Esophagus squamous epithelium (tissue), 5 donors: ENCODE measurements at places on chromosomes 6 and 20. TPM values are rescaled to one million over a fixed set of nuclear protein-coding genes. Genes with fewer than 3 reads are reported as not detected.

DNA sequence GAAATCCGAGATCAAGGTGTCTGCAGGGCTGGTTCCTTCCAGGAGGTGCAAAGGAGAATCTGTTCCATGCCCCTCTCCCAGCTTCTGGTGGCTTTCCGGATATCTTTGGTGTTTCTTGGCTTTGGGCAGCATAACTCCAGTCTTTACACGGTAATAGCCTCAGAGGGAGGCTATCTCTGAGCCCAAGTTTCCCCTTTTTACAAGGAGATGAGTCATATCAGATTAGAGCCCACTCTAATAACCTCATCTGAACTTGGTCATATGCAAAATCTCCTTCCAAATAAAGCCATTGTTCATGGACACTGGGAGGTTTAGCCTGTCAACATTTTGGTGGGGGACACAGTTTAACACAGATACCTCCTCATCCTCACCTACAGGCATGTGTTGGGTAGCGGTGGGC is 213.7 kb downstream of the ATXN1 start:
- no peak for DNase-seq

DNA sequence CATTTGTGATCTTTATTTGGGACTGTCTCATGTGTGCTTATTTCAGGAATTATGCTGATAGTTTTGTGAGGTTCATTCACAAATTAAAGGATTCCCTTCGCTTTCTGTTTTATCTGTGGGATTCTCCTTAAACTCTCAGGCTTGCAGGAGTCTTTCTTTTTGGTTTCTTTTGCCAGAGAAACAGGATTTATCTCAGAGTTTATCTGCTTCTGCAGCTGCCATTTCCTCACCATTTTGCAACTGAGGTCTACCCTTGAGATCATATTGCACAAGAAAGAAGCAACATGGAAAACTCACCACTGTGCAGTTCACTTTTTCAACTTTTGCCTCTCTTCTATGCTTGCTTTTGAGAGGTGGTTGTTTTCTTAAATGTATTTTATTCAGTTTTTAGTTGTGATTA is 201.0 kb downstream of the PRL start:
- no peak for DNase-seq

DNA sequence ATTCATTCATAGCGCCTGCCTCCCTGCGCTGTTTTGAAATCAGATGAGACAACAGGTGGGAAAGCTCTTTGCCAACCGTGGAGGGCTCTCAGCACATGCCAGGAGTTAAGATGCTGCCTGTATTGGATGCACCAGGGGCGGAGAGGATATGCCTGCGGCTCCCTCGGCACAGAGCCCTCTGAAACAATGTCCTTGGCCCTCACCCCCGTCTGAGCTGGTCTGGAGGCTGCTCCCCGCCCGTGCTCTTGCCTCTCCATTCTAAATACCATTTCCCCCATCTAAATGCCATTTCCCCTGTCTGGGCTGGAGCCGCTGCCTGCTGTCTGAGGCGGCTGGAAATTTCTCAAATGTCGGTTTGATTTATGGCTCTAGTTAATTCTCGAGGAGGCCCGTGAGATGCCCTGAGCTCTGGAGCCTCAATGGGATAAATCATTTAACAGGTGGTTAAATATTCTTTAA is 50.8 kb upstream of the MLN start:
- no peak for DNase-seq

- DNase-seq, result no peak
Observed at GRCh38 chr6:64220801-64221200, 585.2 kb downstream of the PHF3 start.

DNA sequence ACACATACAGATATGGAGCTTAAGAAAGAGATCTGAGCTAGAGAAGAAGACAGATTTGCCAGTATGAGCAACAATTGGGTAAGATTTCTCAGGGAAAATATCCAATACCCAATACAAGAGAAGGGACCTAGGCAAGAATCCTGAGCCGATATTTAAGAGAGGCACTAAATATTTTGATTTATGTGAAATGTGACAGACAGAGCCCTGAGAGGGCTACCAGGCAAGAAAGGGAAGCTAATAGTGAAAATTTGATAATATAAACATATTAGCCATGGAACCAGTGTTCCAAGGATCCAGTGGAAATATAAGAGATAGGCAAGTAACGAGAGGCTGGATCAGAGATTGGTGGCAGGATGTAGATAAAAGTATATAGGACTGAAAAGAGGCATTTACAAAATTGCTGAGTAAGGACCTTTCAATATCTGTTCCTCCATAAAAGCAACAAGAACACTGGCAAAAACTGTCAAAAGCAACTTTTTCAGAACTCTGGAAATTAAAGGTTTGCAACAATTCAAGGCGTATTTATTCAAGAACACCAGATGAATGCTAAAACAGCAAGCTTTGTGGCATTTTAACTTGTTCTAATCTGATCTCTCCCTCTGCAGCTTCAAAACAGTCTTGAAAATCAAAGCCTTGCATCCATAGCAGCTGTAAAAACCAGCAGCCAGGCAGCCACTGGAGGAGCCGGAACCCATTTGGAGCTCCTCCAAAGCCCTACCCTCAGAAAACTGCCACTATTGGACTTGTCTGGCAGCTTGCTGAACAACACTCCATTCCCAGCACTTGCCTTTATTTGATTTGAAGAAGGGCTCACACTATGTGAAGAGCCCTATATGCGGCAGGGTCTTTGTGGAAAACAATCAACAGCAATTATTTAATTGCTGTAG is 58.8 kb downstream of the REV3L start:
- no peak for DNase-seq

GRCh38 chr20:38748861-38749149 is 545 bp downstream of the ACTR5 start:
- no peak for DNase-seq

GRCh38 chr20:53980031-53980465 is 90.3 kb downstream of the BCAS1 start:
- no peak for DNase-seq

- no peak for DNase-seq
Observed at GRCh38 chr6:57303931-57304681, 13.3 kb upstream of the PRIM2 start.

DNA sequence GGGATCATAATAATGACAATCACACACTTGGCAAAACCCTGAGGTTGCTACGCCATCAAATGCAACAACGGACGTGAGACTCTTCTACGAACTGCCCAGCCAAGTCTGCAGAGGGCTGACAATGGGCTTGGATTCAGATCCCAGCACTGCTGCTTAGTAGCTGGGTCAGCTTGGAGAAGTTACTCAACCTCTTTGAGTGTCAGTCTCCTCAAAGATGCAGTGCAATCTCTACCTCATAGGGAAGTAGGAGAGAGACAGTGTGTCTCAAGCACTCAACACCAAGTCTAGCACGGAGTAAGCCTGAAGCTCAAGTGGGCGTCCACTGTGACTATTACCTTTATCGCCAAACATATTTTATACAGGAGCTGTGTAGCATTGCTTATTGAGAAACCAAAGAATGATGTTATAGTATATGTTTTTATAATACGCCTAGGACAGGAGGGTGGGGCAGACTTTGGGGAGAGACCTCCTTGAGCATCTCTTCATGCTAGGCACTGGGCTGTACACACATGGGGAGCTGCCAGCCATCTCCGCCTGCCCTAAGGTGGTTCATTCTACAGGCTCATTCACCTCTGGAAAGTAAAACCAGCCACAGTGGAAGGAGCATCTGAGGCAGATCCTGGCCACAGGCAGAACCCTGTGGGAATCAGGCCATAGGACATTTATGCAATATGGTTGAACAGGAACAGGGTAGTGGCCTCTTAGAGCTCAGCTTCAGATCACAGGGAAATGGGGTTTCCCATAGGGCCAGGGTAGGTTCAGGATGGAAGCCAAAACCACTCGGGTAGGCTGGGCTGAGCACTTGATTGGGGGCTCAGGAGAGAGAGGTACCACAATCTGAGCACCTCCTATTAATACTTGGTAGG is 160.2 kb downstream of the MRPL14 start:
- DNase-seq, result no peak

- no peak for DNase-seq
Observed at GRCh38 chr6:36135053-36135731, 4.9 kb downstream of the MAPK13 start.

- DNase-seq, result no peak
Observed at GRCh38 chr6:16436550-16436949, 198.2 kb downstream of the GMPR start.

- no peak for DNase-seq
Observed at GRCh38 chr6:163459536-163459935, 45.0 kb downstream of the QKI start.

- DNase-seq, result no peak
Observed at GRCh38 chr6:162100096-162100495, 627.5 kb downstream of the PRKN start.

DNA sequence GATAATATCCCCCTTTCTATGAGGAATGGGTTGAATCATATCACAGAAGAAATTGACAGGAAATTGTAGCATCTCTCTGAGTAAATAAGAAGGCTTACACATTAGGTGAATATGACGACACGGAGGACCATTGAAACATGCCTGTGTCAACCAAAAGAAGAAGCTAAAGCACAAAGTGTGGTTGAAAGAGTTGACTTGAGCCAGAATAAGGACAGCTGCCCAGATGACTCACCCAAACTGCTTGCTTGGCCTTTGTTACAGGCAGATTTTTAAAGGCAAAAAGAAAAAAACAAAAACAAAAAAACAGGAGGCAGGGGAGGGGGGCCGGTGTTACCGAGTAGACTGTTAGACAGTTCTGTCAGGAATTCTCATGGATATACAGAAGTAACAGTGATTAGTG is 129.8 kb upstream of the EDN1 start:
- DNase-seq, result no peak

- no peak for DNase-seq
Observed at GRCh38 chr6:163414946-163415619, 565 bp downstream of the QKI start.

- DNase-seq, result no peak
Observed at GRCh38 chr20:12627485-12627884, 381.3 kb upstream of the SPTLC3 start.

GRCh38 chr6:23420659-23421350 is 705.2 kb upstream of the NRSN1 start:
- no peak for DNase-seq

- no peak for DNase-seq
Observed at GRCh38 chr20:32366380-32366779, 8.2 kb downstream of the ASXL1 start.

GRCh38 chr6:82988930-82989351 is 76.7 kb downstream of the UBE3D start:
- DNase-seq, result no peak

LRFN2 gene
- total RNA-seq, result 0.31 TPM

HLA-DOB gene
- 0.95 TPM for total RNA-seq

TSBP1 gene
- total RNA-seq, result not detected

RSPH9 gene
- total RNA-seq, result not detected

CST4 gene
- not detected for total RNA-seq

LY6G5C gene
- 0.83 TPM for total RNA-seq

IBTK gene
- total RNA-seq, result 33.5 TPM

SYNDIG1 gene
- total RNA-seq, result not detected

PTGIS gene
- total RNA-seq, result 34.1 TPM

SCGN gene
- total RNA-seq, result not detected
